LHCN-M2 (cell line): ENCODE measurements at places on chromosomes 1 and 21. TPM values are rescaled to one million over a fixed set of nuclear protein-coding genes. Genes with fewer than 3 reads are reported as not detected.

DNA sequence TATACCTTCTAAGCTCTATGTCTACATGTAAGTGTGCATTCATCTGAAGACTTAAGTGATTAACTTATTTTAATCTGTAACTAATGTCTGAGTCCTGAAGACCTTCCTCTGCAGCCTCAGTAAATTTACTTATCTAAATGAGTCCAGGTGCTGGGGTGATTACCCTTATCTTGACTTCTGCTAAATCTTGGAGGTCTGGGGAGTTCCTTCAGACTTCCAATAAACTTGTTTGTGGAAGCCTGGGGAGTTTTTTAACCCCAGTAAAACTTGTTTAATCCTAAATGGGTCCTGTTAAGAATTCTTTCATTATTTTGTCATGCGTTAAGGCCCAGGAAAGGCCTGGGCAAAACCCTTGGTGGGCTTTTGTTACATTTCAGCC, 37.0 kb downstream of the RSPH1 start:
- no peak for DNase-seq

- peak; percentile 46 for DNase-seq
Observed at GRCh38 chr1:231639819-231640218, 13.2 kb downstream of the DISC1 start.

- no peak for DNase-seq
Observed at GRCh38 chr1:197312163-197312562, 44.1 kb downstream of the CRB1 start.

GRCh38 chr21:42234464-42235241, 15.7 kb downstream of the ABCG1 start:
- no peak for DNase-seq

- no peak for DNase-seq
Observed at GRCh38 chr1:62905872-62906271, 121.9 kb downstream of the ATG4C start.

DNA sequence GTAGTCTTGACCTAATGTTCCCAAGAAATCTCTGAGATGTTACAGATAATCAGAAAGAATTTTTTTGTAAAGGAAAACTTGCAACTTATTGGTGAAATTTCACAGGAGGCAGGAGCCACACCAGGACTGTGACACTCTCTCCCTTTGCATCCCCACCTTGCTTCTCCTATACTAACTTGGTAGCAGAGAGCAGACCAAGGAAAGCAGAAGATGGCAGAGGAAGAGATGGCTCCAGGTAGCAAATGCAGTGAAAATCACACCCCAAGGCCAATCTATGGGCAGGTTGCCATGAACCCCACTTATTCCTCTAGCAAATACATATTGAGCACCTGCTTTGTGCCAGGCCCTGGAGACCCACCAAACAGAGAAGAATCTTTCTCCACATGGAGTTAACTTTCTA, 303.4 kb upstream of the C1orf174 start:
- no peak for DNase-seq

- DNase-seq: no peak
Observed at GRCh38 chr1:228238007-228238406, 30.2 kb downstream of the OBSCN start.

DNA sequence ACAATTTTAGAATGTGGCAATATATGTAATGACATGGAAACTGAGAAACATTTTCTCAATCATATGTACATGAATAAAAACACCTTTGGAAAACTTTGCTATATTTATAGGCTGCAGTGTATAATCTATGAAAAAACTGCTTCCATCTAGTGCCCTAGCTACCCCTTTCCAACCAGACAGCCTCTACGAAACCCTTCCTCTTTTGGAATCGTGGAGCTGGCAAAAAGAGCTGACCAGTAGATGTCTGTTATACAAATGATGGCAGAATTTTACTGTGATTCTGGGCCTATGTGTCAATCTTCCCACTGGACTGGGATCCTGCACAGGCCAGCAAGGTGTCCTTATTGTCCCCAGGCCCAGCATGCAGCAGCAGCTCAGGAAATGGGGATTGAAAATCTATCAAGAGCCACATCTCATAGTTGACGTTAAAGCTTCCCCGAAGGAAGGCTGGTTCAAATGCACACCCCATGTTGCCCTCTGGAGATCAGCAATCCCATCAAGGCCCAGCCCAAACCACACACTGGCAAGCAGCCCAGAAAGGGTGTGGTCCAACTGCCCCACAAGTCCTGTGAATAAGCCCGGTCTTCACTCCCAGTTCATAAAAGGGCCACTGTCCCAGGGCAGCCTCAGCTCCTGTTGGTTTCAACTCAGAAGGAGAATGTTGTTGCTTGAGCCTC, 8.8 kb upstream of the FAM20B start:
- DNase-seq: peak; percentile 98

GRCh38 chr1:99855914-99856450, 5.8 kb downstream of the AGL start:
- DNase-seq: peak; percentile 33

DNA sequence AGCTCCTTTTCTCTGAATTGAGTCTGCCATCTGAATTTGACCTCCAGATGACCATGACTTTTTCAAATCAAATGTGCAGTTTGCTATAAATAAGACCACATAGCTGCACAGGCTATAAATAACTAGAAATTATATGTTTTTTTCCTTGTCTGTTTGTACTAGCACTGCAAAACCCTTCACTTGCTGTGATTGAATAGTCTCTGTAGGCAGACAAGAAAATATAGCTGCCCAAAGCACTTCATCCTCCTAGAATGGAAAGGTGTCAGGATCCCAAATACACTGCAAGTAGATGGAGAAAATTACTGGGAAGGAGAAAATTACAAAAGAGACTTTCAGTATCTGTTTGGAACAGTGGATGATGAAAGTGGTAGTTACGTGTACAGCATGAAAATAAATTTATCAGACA, 175.8 kb downstream of the APP start:
- no peak for DNase-seq

GRCh38 chr1:201825245-201825644, 3.7 kb upstream of the IPO9 start:
- no peak for DNase-seq

DNA sequence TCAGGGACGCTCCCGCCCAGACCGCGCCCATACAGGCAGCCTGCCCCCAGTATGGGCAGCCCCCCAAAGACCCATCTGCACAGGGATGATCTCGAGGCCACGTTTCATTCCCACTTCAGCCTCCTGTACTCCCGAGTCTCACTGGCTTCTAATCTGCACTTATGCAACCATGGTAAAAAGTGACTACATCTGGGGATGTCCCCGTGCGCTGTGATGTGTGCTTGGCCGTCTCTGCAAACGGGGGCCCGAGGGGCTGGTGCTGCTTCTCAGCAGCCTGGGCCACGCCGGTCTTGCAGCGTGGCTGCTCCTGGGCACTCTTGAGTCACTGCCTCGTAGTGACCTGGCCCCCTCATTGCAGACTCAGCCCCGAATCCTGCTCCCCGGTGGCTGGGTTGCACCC, 17.4 kb upstream of the PLCH2 start:
- no peak for DNase-seq

DNA sequence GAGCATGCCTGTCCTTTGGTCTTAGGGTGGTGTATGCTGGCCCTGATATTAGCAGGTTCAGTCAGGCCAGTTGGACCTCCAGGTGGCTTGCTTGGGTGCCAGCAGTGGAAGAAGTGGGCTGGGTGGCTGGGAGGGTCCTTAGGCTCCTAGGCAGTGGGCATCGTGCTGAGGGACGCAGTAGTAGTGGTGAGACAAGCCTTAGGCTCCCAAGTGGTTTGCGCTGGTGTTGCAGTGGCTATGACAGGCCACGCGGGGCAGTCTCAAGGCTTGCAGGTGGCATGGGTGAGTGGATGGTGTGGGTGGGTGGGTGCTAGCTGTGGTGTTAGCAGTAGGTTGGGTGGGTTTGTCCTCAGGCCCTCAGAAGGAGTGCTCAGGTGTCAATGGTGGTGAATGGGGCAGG, 162.3 kb downstream of the FMN2 start:
- DNase-seq: no peak

GRCh38 chr1:206855859-206856258, 9.6 kb upstream of the IL20 start:
- DNase-seq: no peak

- no peak for DNase-seq
Observed at GRCh38 chr1:38037221-38037939, 9.2 kb downstream of the POU3F1 start.

- peak; percentile 50 for DNase-seq
Observed at GRCh38 chr21:39444421-39445180, 977 bp downstream of the LCA5L start.

DNA sequence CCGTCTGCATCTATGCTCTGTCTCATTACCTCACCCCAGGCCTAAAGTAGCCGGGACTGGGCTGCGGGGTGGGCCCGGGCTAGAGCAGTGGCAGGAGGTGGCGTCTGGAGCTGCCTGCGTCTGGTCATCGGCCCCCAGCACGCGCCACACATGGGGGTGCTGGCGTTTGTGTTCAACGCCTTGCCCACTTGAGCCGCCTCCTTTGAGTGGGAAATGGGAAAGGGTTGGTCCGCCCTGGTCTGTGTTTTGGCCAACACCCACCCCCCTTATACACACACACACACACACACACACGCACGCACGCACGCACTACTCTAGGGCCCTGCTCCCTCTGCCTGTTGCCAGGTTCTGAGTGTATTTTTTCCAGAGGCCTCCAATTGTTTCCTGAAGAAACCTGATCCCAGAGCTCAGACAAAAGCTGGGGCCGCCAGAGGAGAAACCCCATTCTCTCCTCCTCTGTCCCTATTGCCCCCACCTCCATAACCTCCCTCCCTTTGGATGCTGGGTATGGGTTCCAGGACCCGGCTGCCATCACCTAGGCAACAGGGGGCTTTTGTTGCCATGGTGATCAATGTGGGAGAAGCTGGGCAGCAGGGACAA, 10.1 kb downstream of the VANGL2 start:
- no peak for DNase-seq

DNA sequence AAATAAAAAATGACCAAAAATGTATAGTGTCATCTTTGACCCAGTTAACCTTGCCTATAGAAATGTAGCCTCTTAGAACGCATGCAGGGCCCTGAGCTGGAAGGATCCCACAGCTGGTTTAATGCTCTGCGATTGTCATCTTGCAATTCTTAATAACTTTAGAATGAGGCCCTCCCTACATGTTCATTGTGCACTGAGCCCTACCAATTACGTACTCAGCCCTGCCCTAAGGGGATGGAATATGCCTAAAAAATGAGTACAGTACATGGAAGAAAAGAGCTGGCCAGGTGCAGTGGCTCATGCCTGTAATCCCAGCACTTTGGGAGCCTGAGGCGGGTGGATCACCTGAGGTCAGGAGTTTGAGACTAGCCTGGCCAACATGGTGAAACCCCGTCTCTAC, 57.8 kb upstream of the BCAR3 start:
- no peak for DNase-seq

DNA sequence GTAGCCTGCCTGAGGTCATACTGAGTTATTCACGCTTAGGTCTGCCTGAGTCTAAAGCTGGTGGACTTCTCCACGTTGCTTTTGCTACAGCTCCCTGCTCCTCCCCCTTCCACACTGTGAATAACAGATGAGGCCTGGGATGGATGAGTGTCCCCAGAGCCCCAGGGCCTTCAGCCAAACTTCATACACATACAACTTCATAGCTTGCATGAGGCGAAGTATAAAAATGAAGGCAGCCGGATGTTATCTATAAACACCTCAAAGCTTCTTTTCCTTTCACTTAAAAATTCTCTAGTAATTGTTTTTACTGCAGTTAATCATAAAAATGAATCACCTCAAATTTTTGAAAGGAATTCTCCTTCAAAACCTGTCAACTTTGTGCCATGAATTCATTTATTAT, 70.2 kb downstream of the DAB1 start:
- DNase-seq: no peak

DNA sequence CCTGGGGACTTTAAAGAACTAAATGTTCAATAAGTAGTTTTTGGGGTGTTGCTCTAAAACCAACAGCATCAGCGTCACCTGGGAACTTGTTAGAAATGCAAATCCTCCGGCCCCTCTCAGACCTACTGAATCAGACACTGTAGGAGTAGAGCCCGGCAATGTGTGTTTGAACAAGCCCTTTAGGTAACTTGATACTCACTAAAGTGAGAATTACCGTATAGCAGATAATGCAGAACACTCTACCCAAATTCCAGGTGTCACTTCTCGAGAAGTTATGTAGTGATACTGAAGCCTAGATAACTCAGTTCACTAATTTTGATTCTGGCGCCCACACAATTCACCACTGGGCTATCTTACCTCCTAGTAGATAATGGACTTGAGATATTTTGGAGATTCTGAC, 3.7 kb upstream of the DPT start:
- no peak for DNase-seq

GRCh38 chr1:34369701-34370455, 193.2 kb downstream of the C1orf94 start:
- DNase-seq: no peak

- DNase-seq: no peak
Observed at GRCh38 chr1:12287869-12288268, 58.0 kb downstream of the VPS13D start.

DNA sequence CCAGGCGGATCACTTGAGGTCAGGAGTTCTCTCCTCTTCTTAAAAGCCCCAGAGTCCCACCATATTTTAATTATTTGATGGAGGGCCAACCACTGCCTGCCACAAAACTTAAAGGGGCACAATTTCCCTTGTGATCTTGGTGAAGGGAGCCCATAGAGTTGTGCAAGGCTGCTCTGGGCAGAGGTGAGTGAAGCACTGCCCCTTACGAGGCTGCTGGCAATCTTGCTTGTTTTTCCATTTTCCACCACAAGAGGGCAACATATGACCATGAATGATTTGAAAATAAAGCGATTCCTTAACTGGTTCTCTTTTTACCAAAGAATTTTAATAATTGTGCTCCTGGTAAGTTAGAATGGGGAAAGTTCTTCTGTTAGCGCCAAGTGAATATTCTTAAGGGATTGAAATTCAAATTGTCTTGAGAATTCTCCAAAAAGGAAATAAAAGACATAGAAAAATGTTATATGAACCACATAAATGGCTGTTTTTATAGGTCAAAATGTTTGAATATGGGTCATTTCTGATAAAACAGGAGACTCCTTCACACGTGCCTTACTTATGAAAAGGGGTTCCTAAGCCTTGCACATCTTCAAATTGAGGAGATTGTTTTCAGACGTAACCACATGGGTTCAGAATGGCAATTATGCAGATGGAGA, 22.7 kb downstream of the PGM1 start:
- peak; percentile 67 for DNase-seq

DNA sequence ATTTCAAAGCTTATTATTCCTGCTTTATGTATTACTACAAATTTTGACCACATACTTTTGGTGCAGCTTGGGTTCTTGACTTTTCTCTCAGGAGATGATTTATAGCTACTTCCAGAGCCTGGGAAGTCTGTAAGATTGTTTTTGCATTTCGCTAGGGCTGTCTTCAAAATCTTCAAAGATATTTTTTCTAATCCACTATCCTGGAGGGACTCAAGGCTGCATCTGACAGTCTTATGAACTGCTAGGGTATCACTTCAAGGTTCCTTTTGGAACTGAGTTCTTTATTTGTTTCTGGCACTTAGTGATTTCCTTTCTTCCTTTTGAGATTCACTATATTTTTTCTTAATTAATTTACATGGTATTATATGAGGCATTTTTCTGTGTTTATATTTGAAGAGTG, 90.0 kb upstream of the LYPLAL1 start:
- no peak for DNase-seq

GRCh38 chr1:157369808-157370521, 182.3 kb downstream of the FCRL5 start:
- peak; percentile 48 for DNase-seq

LAMB3 gene
- total RNA-seq: 3.8 and 5.3 TPM in 2 replicates

METTL13 gene
- 31.9 and 35.9 TPM in 2 replicates for total RNA-seq

EFCAB14 gene
- 46.6 and 55.2 TPM in 2 replicates for total RNA-seq

SH3BP5L gene
- total RNA-seq: 18.0 and 24.3 TPM in 2 replicates

TNFRSF8 gene
- 0.19 TPM in 1 of 2 replicates, not detected in the other for total RNA-seq

OR2L3 gene
- total RNA-seq: not detected in 2 replicates

TMPRSS3 gene
- total RNA-seq: not detected in 2 replicates

DUSP10 gene
- total RNA-seq: 43.4 and 50.7 TPM in 2 replicates

AMY2B gene
- total RNA-seq: 1.5 and 2.7 TPM in 2 replicates

PSRC1 gene
- total RNA-seq: 57.6 and 60.4 TPM in 2 replicates

SPRR5 gene
- not detected in 2 replicates for total RNA-seq

CRNN gene
- not detected in 2 replicates for total RNA-seq

IFI16 gene
- 62.2 and 106 TPM in 2 replicates for total RNA-seq
